WTC11 (cell line): ENCODE measurements at places on chromosomes 2 and 18. TPM values are rescaled to one million over a fixed set of nuclear protein-coding genes. Genes with fewer than 3 reads are reported as not detected.

DNA sequence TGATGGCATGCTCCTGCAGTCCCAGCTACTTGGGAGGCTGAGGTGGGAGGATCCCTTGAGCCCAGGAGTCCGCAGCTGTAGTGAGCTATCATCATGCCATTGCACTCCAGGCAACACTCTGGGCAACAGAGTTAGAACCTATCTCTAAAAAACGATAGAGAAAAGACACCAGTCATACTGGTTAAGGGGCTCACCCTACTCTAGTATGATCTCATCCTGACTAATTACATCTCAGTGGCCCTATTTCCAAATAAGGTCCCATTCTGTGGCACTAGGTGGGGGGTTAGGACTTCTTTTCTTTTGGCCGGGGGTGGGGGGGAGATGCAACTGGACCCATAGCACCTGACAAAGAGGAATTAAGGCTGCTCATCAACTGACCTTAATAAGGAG, 163.2 kb upstream of the NCK2 start:
- no peak for DNase-seq

DNA sequence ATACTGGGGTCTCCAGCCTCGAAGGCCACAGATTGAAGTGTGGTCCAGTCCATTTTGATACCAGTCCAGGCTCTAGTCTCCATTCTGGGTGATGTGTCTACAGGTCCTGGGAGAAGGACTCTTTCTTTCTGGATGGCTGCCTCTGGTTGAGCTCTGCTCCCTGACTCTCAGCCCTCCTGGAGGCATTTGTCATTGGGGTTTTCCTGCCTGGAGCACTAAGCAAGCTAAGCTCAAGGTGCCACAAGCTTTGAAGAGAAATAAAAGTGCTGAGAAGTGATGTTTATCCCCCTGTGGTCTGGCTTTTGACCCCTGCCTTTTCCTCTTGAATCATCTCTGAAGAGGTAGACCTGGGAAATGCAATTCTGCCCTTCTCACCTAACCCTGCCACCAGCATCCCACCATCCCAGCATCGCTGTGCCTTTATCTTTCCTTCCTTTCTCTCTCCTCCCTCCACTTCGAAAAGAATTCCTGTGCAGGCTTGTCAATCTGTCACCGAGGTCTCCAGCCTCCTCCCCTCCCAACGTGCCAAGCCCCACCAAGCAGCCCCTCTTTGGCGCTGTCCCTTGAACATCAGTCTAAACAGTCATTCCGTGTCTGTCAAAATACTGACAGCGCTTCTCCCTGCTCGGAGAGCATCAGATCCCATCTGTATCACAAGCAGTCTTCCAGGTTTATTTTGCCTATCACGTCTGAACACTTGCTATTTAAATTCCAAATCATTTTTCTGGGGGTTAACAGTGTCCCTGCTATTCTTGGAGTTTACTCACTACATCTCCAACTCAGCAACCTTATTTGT, 334.6 kb upstream of the SLC14A2 start:
- DNase-seq, result no peak

- no peak for DNase-seq
Observed at GRCh38 chr2:236319036-236319435, 54.8 kb upstream of the ASB18 start.

DNA sequence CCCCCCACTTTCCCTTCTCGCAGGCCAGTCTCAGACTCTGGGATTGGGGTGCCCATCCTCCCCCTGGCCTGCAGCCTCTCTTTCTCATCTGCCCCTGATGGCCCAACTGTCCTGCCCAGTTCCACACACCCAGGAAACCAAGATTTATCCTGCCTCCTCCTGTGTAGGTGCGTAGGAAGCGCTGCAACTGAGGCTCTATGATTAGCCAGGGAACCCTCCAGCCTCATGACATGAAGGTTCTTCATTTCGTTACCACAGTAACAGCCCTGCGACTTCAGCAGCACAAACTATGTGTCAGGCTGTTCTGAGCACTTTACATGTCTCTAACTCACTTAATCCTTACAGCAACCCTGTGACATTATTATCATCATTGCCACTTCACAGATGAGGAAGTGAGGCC, 305.9 kb downstream of the CELF4 start:
- no peak for DNase-seq

- no peak for DNase-seq
Observed at GRCh38 chr2:16742026-16742425, 76.4 kb upstream of the CYRIA start.

DNA sequence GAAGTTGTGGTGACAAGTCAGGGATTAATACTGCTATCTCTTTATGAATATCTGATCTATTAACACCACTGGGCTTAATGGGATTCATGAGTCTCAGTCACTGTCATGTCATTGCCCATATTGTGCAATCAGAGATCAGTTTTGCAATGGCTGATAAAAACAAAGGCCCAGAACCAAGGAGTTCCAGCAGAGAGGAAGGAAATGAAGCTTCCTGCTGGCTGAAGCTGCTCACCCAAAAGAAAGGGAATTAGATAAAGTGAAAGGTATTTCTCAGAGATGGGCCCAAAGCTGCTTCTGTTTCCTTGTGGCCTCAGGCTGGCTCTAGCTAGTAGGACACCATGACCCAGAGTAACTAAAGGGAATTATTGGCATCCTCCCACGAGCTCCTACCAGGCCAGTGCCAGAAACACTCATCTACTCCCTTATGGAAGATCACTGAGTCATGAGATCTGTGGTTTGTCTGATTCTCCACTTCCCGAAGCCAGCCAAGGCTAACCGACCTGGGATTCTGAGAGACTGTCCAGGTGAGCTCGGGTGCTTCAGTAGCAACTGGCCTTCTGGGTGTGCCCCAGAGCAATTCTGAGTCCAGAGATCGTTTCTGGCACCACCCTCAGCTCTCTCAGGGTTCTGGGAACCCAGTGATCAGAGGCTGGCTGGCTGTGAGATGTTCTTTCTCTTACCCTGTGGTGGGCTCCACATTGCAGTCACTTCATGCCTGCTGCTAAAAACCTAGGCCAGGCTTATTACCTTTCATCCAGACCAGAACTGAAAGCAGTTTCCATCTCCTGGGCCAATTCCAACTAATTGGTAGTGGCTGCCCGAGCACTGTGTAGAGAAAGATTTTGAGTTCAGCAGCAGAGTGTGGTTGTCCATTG, 129.5 kb upstream of the PELI1 start:
- no peak for DNase-seq

GRCh38 chr2:16635791-16636699, 29.6 kb downstream of the CYRIA start:
- no peak for DNase-seq

GRCh38 chr2:21821672-21822227, 698.0 kb downstream of the TDRD15 start:
- no peak for DNase-seq

- no peak for DNase-seq
Observed at GRCh38 chr18:26710470-26711096, 154.9 kb downstream of the AQP4 start.

GRCh38 chr2:41020358-41020757, 568.5 kb upstream of the SLC8A1 start:
- DNase-seq, result no peak

DNA sequence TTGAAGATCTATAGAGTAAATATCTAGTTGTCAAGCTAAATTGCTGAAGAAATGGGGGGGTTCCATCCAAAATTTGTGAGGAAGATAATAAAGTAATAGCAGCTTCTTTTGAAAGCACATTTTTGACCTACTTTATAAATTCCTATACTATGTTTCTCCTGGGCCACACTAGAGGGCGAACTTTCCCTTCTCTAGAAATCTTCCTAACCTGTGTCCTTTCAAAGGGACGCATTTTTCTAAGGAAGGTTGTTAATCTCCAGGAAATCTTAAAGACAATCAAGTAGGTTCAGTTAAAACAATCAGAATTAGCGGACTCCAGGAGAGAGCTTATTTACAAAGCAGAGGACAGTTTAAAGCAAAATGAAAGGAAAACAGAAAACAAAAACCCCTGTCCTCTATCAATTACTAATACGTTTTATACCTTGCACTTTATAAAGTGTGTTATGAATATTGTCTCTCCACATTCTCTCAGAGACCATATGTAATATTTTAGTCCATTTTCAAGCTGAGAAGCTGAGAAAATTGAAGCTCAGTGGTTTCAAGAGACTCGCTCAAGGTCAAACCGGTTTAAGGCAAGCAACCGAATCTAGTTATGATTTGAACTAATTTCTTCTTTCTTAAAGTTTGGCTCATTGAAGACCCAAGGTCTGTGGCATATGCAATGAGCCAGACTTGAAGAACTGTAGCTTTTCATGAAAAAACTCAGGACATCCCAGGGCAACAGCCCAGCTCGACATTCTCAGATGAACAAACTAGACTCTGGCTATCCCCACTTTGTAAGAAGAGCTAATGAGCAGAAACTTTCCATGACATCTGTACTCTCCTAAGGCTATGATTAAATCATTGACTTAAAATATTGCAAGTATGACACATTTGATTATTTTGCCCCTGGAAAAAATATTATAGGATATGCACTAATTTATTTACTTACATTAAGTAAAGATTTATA, 273.6 kb downstream of the PAX3 start:
- DNase-seq, result no peak

GRCh38 chr2:95056461-95057459, 31.3 kb downstream of the MAL start:
- no peak for DNase-seq

DNA sequence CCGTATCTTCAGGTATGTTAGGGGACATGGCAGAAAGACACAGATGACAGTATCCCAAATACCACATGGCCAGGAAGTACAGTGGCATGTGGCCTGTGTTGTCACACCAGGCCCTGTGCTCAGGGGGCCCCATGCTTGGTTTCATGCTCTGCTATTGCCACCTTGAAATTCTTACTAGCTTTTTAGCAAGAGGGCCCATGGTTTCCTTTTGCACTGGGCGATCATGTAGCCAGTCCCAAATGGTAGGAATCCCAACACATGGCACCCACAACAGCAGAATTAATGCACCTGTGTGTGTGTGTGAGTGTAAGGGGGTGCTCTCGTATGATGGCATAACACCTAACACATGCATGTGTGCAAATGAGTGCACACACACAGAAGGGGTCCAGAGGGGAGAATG, 39.2 kb downstream of the MYO7B start:
- DNase-seq, result no peak

GRCh38 chr2:96900237-96900636, 30.4 kb upstream of the SEMA4C start:
- DNase-seq, result no peak

DNA sequence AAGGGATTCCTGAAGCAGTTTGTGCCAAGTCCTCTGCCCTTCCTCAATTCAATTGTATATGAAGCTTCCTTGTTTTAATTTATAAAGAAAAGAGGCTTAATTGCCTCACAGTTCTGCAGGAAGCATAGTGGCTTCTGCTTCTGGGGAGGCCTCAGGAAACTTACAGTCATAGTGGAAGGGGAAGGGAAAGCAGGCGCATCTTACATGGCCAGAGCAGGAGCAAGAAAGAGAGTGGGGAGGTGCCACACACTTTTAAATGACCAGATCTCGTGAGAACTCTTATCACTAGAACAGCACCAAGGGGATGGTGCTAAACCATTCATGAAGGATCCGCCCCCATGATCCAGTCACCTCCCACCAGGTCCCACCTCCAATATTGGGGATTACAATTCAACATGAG, 114.2 kb downstream of the SGPP2 start:
- DNase-seq, result no peak

- no peak for DNase-seq
Observed at GRCh38 chr2:187986390-187987105, 305.1 kb upstream of the GULP1 start.

GRCh38 chr2:201660293-201660895, 17.1 kb upstream of the TMEM237 start:
- DNase-seq, result no peak

DNA sequence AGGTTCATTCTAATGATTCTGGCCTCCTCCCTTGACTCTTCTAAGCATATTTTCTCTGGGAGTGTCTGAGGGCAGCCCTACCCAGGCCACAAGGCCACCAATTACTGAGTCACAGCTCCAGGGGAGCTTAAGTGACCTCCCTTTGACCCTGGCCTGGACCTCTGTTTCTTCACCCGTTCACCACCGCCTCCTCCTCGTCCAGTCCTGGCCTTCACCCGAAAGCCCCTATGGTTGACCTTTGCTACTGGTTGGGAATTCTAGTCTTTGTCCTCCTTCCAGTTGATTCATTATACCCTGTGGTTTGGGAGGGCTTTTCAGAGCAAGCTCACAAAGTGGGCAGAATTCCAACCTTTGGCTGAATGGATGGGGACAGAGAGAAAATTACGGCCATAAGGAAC, 72.6 kb downstream of the NRP2 start:
- DNase-seq, result no peak

DNA sequence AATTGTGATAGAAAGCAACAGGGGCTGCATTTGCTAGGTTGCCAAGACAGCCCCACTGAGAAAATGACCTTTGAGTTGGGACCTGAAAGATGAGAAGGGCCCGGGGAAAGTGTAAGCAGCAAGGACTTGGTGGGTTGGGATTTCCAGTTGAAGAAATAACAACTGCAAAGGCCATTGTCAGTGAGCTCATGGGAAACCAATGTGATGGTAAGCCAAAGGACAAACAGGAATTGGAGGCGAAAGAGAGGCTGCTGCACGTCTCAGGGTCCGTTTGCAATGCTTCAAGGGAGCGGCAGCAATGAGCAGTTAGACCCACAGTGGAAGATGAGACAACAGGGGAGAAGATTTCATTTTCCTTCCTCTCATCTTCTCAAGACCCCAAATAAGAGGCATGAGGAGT, 51.5 kb upstream of the RGPD4 start:
- DNase-seq, result no peak

GRCh38 chr2:174600349-174600748, 2.7 kb upstream of the WIPF1 start:
- no peak for DNase-seq

GRCh38 chr18:55623626-55624025, 35.6 kb upstream of the TCF4 start:
- DNase-seq, result no peak

GRCh38 chr2:10371441-10372196, 68.9 kb downstream of the HPCAL1 start:
- DNase-seq, result no peak

The MYCN gene
- 68.3 to 77.5 TPM (median 75.3 TPM) in 3 replicates for total RNA-seq

The TEKT4 gene
- total RNA-seq, result 0.18 TPM in 1 of 3 replicates, not detected in the others

The AQP12A gene
- total RNA-seq, result not detected in 3 replicates

The POTEC gene
- total RNA-seq, result not detected in 3 replicates

The MZT2A gene
- total RNA-seq, result 162 to 179 TPM (median 167 TPM) in 3 replicates

The PRKD3 gene
- 65.9 to 82.1 TPM (median 68.5 TPM) in 3 replicates for total RNA-seq

The SERPINB13 gene
- total RNA-seq, result not detected in 3 replicates

The KYNU gene
- 0.18 to 0.85 TPM (median 0.21 TPM) in 3 replicates for total RNA-seq

The C2orf72 gene
- 1.3 to 2.8 TPM (median 1.7 TPM) in 3 replicates for total RNA-seq

The LIMS4 gene
- total RNA-seq, result 1.1 TPM in 2 of 3 replicates, not detected in the other

The FN1 gene
- total RNA-seq, result 102 to 115 TPM (median 111 TPM) in 3 replicates

The SDC1 gene
- 47.3 to 52.6 TPM (median 52.6 TPM) in 3 replicates for total RNA-seq

The KLHL29 gene
- total RNA-seq, result 6.8 to 7.3 TPM (median 7.1 TPM) in 3 replicates

The LYG2 gene
- total RNA-seq, result 0.25 TPM in 1 of 3 replicates, not detected in the others

The STAM2 gene
- 9.0 to 12.0 TPM (median 11.1 TPM) in 3 replicates for total RNA-seq
